ENCODE measurements at places on chromosomes 12 and 14.

- DNase-seq, result no peak
Observed at GRCh38 chr14:95327558-95328374, 8.1 kb upstream of the CLMN start.

DNA sequence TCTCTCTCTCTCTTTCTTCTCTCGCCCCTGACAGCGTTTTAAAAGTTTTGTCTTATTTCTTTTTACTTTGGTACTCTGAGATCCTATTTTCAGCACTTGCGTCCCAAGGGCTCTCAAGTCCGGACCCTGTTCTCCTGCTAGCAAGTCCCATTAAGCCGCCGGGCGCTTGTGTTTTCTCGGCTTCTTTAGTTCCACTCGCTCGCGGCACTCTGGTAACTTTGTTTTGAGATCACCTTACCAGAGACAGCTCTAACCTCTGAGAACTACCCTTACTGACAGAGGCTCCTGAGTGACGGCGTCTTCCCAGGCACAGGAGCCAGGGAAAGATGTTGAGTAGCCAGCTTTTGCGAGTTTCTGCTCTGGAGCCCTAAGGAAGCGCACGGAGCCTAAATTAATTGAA lies 2.7 kb upstream of the MYF5 start:
- DNase-seq, result no peak

DNA sequence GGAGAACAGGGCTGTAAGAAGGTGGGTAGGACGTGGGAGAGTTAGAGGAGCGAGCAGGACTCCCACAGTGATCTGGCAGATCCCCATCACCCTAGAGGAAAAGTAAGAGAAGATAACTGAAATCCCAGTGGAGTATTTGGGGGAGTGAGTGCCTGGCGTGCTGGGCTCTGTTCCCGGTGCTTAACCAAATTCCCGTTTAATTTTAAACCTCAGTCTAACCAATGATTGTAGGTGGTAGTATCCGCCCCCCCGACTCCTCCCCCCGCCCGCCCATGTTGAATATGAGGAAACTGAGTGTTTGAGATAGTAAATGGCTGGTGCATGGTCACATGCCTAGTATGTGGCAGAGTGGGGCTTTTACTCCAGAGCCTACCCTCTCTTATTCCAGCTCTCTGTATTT lies 1.2 kb downstream of the TARBP2 start:
- DNase-seq, result no peak

GRCh38 chr14:56532546-56532945 lies 47.1 kb upstream of the TMEM260 start:
- DNase-seq, result no peak

DNA sequence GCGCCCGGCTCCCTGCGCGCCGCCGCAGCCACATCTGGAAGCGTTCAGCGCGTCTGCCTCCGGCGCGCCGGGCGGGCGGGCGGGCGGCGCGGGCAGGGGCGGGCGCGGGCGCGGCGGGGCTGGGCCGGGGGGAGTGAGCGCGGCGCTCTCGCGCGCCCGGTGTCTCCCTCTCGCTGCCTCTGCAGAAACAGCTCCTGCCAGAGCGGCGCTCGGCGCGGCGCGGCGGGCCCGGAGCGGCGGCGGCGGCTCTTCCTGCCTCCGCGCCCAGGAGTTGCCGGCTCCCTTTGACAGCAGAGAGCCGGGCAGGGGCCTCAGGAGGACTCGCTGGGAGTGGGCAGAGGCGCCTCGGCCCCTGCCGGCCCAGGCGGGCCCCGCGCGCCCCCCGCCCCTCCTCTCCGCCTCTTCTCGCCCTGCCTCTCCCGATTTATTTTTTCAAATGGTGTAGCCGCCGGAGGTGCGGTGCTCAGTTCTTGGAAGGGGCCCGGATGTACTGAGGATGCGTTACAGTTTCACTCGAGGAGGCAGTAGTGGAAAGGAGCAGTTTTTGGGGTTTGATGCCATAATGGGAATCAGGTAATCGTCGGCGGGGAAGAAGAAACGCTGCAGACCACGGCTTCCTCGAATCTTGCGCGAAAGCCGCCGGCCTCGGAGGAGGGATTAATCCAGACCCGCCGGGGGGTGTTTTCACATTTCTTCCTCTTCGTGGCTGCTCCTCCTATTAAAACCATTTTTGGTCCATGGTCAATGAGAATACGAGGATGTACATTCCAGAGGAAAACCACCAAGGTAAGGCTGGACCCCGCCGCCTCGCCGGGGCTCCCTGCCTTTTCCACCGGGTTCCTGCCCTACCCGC lies at the start of gene CACNA1C:
TSS of gene CACNA1C (plus strand) at position 162 of the 853 bp plus-strand sequence. CDS start at position 738, 576 bp downstream.
- DNase-seq, result no peak

DNA sequence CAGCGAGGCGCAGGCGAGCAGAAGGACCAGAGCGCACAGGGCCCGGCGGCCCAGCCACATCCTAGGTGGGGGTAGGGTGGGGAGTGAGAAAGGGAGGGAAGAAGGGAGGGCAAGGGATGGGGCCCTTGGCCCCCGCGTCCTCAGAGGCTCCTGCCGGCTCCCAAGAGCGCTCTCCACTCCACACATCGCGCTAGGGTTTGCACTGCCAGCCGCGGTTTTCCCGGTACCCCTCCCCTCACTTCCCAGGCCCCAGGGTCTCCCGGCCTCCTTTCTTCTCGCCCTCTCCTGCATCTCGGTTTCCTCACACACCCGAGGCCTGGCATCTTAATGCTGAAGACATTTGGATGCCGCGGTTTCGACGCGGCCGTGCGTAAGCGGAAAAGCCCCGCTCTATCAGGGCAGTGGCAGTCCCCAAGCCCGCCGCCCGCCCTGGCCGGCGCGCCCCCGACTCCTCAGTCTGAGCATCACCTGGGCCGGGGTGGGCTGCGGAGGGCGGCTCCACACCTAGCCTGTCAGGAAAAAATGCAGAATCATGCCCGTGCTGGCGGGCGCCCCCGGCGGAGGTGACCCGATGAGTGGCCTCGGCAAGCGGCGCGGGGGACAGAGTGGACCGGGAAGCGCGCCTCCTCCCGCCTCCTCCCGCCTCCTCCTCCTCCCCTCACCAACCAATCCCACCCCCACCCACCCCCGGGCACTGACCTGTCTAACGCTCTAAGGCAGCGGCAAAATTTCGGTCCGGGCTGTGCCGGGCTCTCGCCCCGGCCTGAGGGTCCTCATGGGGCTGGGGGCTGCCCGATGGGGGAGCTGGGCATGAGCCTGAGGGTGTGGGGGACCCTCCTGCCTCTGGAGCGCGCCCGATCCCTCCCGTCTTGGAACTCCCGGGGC lies 686 bp downstream of the B4GALNT1 start:
- no peak for DNase-seq

DNA sequence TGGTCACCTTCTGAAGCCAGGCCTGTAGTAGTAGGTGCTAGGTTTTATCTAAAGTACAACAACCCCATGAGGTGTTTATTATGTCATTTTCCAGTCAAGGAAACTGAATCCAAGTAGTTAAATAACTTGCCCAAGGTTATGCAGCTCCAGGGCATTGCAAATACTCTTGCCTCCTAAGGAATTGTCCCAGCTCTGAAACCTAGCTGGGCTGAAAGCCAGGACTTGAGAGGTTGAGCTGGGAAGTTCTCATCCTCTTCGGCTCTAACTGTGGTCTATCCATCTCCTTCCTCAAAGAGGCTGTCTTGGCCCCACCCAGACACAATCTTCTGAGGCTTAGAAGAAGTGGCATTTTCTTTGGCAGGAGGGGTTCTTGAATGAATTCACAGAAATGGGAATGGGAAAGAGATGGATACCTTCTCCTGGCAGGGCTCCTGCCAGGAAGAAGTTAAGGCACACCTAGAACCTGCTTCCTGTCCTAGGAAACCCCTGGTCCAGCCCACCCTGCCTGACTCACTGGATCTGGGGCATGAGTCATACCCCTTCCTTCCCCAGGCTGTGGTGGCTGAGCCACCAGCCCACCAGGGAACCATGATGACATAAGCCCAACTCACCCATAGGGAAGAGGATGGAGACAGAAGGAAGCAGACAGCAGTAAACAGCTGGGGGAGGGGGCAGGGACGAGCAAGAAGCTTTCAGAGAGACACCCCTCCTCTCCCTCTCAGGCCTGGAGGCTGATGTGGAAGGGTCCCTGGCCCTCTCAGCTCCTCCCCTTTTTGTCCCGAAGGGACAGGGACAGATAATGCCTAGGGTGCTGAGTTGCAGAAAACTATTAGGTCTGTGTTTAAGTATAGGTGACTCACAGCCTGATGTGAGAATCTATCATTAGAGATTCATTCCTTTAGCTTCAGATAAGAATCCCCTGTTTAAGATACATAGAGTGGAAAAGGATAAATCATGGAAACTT lies 2.1 kb upstream of the PLEK2 start:
- DNase-seq, result no peak

DNA sequence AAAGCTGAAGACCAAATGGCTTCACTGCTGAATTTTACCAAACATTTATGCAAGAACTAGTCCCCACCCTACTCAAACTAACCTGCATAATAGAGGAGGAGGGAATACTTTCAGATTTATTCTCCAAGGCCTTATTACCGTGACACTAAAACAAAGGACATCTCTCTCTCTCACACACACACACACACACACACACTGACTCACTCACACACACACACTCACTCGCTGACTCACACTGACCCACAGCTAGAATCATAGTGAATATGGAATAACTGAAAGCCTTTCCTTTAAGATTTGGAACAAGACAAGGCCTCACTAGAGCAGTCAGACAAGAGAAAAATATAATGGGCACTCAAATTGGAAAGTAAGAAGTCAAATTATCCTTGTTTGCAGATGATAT lies 1014.1 kb downstream of the TMTC2 start:
- DNase-seq, result no peak

GRCh38 chr12:32455607-32456071 lies 56.3 kb downstream of the FGD4 start:
- DNase-seq, result peak; percentile 55

DNA sequence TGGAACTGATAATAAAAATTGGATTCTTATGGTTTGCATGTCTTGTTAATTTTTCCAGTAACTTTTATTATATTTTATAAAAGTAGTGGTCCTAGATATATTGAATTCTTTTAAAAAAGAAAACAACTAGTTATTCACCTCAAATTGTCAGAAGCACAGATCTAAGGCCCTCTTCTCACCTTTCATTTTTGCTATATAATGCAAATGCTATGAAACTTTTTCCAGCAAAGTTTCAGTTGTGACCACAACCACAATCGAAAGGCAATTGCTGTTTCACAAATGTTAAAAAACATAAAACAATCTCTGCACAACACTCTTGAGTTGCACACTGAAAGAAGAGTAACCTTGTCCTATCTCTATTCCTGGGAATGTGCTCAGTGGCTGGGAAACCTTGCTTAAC lies 479.8 kb upstream of the FLRT2 start:
- DNase-seq, result no peak

- no peak for DNase-seq
Observed at GRCh38 chr14:103802356-103802755, 45.0 kb downstream of the PPP1R13B start.

DNA sequence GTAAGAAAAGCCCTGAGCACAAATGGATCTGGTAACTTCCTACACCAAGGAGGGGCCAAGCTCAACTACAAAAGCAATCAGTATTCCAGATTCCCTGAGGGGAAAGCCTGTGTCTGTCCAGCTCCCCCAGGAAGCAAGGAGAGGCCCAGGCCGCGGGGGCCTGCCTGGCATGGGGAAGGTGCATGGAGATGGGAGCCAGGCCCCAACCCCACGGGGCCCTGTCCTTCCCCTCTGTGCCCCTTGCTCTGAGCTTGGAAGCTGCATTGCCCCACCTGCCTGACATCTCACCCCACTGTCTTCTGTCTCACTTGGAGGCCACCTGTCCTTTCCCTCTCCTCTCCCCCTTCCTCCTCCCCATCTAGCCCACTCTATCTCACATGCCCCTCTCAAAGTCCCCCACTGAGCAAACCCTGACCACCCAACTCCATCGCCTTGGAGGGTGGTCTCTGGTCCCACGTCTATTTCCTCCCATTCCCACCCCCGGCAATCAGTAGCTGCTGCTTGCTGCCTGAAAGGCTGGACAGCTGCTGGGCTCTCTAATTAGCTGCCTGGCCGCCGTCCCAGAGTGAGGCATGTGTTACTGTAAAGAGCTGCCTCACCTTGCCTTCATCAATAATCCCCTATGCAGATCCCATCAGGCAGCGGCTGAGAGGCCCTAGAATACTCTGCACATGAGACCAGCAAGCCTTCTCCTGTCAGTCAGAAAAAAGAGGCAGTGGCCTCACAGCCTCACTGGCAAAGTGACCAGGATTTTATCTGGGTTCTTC lies 3.4 kb upstream of the TMEM229B start:
- DNase-seq, result no peak

DNA sequence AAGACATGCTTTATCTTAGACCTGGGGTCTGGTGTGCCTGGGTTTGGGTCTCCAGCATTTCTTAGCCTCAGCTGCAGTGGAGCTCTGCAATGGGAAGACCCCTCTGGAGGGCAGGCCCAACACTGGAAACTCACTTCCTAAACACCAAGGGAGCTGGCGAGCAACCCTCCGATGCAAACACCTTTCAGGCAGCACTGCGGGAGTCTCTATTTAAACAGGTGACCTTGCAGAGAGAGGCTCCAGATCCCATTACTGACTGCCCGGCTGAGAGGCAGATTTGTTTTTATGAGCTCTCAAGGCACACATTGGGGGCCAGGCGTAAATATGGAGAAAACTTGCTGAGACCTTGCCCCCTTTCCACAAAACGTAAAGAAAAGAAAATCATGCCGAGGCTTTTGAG lies 195.5 kb downstream of the PAX9 start:
- DNase-seq, result no peak

DNA sequence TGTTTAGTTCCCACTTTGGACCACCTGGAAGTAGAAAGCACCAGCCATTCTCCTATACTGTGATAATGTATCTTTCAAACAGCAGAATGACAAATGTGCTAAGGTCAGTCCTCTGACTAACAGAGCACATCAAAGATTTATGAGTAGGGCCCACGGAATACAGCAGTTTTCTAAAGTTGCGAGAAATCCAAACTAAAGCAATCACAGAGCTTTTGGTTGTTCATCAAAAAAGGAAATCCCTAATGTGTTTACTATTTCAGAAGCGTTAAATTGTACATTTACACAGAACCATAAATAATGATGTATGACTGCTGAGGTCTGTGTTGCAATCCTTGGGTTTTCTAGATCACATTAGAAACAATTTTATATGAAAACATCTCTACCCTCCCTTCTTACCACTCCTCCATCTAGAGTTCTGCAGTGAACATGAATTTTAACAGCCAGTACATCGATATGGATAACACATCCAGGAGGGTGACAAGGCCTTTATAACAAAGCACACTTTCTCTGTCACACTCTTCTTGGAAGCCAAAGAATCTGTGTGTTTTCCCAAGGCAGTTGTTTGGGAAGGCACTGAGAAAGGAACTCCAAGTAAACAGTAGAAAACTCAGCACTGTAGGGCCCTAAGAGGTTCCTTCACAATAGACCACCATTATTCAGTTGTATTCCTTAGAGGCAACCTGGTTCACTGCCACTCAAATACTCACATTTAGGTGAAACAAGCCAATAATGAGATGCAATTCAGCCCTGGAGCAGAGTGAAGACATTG lies 7.3 kb downstream of the KITLG start:
- no peak for DNase-seq

DNA sequence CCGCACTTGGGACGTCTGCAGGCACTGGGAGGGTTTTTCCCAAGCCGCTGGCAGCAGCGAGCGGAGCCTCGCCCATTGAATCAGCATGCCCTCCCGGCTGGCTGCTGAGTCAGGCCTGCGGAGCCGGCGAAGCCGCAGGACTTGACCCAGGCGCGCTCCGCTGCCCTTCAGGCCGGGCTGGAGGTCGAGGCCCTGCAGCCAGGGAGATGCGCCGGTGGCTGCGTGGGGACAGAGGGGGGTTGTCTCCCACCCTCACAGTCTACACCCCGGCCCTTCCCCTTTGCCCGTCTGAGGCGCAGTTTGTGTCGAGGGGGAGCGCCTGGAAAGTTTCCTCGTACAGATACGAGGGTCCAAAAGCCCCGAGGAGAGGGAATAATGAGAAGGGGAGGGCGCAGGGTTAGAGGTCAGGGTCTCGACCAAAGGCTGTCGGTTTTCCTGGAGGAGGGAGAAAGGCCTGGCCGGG lies 759 bp upstream of the KLC1 start:
- DNase-seq, result no peak

GRCh38 chr12:69719336-69720316 lies 19.0 kb upstream of the RAB3IP start:
- no peak for DNase-seq
